ENCODE measurements at places on chromosomes 7 and 10.
A peak's percentile ranks its signal among the peaks of the same experiment; 100 is the strongest.

DNA sequence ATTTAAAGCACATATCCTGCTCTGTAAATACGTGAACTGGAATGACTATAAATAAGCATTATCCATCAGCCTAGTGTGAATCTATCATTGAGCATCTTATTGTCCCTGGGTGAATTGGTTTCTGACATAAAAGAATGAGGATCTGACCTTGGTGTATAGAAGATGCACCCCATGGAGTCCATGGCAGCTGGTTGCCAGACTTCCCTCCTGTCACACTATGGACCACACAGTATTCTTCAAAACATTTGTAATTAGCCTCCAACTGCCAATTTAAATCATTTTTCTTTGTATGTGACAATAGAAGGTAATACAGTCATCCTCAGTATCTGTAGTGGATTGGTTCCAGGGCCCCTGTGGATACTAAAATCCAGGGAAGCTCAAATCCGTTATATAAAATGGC is 238.1 kb upstream of the ZWINT start:
- peaks cover 3% of the 10 kb centered on the region for H3K27me3 ChIP-seq
- H3K4me3 ChIP-seq: no peak overlapping the region
- no peaks in the 10 kb centered on the region for H3K36me3 ChIP-seq

- H3K27ac ChIP-seq: no peak overlapping the region
- no peak overlapping the region for H3K4me3 ChIP-seq
- H3K36me3 ChIP-seq: peaks cover 2% of the 10 kb centered on the region
- DNase-seq: no peak
Measured at GRCh38 chr7:121045090-121045489, 56.6 kb downstream of the CPED1 start.

- H3K27ac ChIP-seq: peak overlapping the region; percentile 90
- no peaks in the 10 kb centered on the region for H3K27me3 ChIP-seq
- H3K36me3 ChIP-seq: no peaks in the 10 kb centered on the region
- H3K4me1 ChIP-seq: peaks cover 93% of the 10 kb centered on the region
- no peak for DNase-seq
Measured at GRCh38 chr7:25847336-25848070, 304.5 kb upstream of the NFE2L3 start.

DNA sequence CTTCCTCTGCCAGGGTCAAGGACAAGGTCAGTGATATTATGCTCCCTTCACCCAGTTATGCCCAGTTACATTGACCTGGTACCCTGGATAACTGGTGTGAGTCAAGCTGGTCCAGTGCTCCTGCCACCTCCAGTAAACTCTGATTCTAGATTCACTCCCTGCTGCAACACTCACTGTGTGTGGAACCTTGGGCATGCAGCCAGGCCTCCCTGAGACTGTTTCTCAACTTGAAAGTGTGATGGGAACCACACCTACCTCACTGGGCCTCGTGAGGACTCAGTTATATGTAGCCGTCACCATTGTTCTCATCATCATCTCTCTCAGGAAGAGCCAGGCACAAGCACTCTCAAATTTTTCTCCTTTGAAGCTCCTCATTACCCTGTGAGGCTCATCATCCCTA is 935 bp upstream of the ZNF736 start:
- peaks cover 1% of the 10 kb centered on the region for H3K36me3 ChIP-seq
- no peaks in the 10 kb centered on the region for H3K4me1 ChIP-seq
- H3K27me3 ChIP-seq: no peaks in the 10 kb centered on the region
- no peak overlapping the region for H3K4me3 ChIP-seq
- no peak overlapping the region for H3K27ac ChIP-seq

DNA sequence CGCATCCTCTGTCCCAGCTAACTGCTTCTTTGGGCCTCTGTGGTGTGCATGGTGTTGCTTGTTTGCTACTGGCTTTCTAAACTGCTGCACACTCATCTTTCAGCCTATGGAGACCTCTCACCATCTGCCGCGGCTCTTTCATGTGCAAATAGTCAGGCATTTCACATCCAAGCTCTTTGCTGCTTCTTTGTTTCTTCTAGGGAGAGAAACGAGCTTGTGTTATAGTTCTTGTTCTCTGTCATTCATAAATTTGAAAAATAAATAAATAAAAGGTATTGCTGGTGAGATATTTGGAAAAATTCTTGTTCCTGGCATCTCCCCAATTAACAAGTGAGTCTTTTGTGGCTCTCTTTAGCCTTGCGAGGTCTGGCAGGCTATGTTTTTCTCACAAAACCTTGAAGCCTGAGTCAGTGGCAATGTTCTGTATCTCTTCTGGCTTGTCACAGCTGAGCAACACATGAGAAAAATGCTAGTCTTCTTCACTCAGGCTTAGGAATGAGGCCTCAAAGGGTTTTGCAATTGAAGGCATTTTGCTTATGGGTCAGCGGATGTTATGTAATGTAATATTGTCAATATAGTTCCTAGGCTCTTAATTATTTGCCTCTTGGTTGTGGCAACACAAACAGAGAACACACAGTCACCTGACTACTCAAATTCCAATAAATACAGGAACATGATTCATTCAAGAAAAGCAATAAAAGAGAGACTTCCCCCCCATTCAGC is 274.0 kb downstream of the FRMD4A start:
- H3K4me1 ChIP-seq: peaks cover 23% of the 10 kb centered on the region
- no peak for DNase-seq
- peaks cover 2% of the 10 kb centered on the region for H3K36me3 ChIP-seq

DNA sequence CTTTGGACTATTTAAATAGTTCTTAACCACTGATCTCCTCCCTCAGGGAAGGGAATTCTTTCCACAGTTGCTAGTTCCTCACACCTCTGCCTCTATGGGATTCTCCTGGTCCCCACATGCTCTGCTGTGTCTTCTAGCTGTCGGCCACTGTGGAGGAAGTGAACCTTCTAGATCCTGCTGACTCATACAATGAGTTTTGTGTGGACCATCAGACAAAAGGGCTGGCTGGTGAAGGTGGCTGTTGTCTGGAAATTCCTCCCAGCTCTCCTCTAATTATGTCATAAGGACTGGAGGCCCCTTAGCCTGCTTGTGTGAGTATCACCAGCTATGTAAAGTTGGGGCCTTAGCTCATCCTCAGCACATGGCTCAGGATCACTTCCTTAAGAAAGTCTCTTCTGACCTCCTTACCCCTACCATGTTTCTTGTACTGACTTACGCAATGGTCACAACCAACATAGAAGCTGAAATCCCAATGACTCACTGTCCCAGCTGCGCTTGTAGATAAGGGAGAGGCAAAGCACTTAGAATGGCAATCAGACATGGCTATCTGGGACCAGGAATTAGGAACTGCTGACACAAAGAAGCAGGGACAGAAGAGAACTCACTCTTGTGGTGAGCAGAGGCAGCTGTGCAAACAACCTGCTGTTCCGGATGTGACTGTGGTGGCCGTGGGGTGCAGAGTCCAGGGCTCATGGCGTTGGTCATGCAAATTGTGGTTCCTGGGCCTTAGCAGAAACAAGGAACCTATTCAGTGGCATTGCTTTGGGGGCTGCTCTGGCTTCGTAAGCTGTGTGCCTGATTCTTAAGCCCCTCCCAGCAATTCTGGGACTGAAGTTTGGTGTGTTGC is 2.5 kb upstream of the MACC1 start:
- H3K27ac ChIP-seq: peak overlapping the region; percentile 38
- no peaks in the 10 kb centered on the region for H3K36me3 ChIP-seq

DNA sequence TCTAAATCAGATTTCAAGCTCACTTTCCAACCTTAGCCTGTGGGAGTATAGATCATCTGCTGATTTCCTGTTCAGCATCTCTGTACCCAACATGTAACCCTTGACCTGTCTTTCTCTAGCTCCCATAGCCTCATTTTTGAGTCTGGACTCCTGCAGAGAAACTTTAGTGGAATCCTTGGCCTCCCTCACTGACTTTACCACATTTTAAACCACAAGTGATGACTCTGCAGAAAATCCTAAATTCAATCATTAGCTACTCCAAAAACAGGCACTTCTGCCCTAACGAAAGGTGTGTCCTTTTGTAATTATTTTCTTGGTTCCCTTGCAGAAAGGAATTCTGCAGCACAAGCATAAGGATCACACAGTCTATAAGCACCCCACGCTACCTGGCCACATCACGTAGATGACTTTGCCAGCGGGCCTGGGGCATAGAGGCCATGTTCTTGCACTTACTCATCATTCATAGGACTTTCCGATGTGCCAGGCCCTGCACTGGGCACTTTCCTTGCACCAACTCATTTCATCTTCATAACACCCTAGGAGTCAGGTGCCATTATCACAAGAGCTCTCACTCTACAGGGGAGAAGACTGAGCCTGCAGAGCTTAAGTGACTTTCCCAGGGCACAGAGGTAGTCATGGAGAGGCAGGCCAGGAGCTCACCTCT is 57.2 kb upstream of the OPALIN start:
- no peaks in the 10 kb centered on the region for H3K27me3 ChIP-seq
- H3K27ac ChIP-seq: no peak overlapping the region
- H3K36me3 ChIP-seq: no peaks in the 10 kb centered on the region
- no peak for DNase-seq
